Activated CD4-positive, alpha-beta memory T cell treated with anti-CD3 and anti-CD28 coated beads for 36 hours (primary cell): ENCODE measurements at places on chromosomes 6 and 20. TPM values are rescaled to one million over a fixed set of nuclear protein-coding genes. Genes with fewer than 3 reads are reported as not detected.
A peak's percentile ranks its signal among the peaks of the same experiment; 100 is the strongest.

DNA sequence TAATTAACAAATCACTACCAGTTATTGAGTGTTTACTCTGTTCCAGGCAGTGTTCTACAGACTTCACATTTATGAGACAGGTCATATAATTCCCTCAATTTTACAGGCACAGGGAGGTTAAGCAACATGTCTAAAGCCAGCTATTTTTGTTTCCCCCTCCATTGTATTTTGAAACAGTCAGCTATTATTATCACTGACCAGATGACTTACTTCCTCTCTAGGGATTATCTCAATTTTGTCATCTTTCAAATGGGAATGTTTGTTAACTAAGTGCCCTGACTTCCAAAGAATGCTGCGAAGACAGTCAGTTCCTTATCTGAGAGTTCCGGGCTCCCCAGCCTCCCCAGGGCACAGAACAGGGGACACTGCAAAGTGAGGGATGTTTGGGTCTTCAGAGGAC lies 5.6 kb upstream of the CNPY3 start:
- H3K4me1 ChIP-seq, result peaks cover 5% of the 10 kb centered on the region
- no peak for DNase-seq
- no peak overlapping the region for H3K4me3 ChIP-seq
- no peak overlapping the region for H3K27ac ChIP-seq
- H3K27me3 ChIP-seq, result no peaks in the 10 kb centered on the region
- H3K36me3 ChIP-seq, result no peaks in the 10 kb centered on the region

- no peaks in the 10 kb centered on the region for H3K4me1 ChIP-seq
- peaks cover 31% of the 10 kb centered on the region for H3K27me3 ChIP-seq
- H3K4me3 ChIP-seq, result no peak overlapping the region
- no peak for DNase-seq
- no peak overlapping the region for H3K27ac ChIP-seq
- H3K36me3 ChIP-seq, result no peaks in the 10 kb centered on the region
Observed at GRCh38 chr6:168442646-168443045, 1.7 kb downstream of the SMOC2 start.

GRCh38 chr6:168058691-168059551 lies 20.1 kb downstream of the FRMD1 start:
- H3K27me3 ChIP-seq, result no peaks in the 10 kb centered on the region
- no peaks in the 10 kb centered on the region for H3K4me1 ChIP-seq
- H3K36me3 ChIP-seq, result no peaks in the 10 kb centered on the region
- H3K27ac ChIP-seq, result no peak overlapping the region

DNA sequence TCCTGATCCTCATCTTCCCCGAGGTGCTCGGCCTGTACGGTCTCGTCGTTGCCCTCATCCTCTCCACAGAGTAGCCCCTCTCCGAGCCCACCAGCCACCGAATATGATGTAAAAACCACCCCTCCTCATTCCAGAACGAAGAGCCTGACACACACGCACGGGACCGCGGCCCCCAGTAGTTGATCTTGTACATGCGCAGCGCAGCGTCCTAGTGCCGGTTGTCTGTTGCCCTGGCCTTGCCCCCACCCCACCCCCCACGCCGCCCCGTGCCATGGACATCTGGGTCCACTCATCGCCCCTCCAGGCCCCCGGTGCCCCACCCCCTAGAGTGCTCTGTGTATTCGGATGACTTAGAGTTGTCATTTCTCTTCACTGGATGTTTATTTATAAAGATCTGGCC lies 5.2 kb upstream of the PRPH2 start:
- H3K27ac ChIP-seq, result no peak overlapping the region
- peaks cover 20% of the 10 kb centered on the region for H3K4me1 ChIP-seq
- no peak overlapping the region for H3K4me3 ChIP-seq
- no peaks in the 10 kb centered on the region for H3K27me3 ChIP-seq
- DNase-seq, result no peak
- no peaks in the 10 kb centered on the region for H3K36me3 ChIP-seq

DNA sequence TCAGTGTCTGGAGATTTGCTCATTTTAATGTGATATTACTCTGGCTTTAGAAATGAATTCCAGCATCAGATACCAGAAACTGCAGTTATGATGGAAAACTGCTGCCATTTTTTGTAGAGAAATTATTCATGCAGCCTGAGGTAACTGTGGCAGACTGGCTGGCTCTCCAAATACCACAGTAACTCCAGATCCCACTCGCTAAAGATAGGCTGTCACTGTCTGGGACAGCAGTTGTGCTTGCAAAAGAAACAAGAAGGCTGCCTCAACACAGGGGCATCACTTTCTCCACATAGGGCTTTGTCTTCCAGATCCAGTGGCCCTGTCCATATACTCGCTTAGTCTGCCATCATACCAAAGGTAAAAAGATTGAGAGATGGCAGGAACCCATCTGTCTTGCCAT lies 52.7 kb downstream of the FAM184A start:
- no peaks in the 10 kb centered on the region for H3K27me3 ChIP-seq
- no peaks in the 10 kb centered on the region for H3K4me1 ChIP-seq
- H3K4me3 ChIP-seq, result no peak overlapping the region

DNA sequence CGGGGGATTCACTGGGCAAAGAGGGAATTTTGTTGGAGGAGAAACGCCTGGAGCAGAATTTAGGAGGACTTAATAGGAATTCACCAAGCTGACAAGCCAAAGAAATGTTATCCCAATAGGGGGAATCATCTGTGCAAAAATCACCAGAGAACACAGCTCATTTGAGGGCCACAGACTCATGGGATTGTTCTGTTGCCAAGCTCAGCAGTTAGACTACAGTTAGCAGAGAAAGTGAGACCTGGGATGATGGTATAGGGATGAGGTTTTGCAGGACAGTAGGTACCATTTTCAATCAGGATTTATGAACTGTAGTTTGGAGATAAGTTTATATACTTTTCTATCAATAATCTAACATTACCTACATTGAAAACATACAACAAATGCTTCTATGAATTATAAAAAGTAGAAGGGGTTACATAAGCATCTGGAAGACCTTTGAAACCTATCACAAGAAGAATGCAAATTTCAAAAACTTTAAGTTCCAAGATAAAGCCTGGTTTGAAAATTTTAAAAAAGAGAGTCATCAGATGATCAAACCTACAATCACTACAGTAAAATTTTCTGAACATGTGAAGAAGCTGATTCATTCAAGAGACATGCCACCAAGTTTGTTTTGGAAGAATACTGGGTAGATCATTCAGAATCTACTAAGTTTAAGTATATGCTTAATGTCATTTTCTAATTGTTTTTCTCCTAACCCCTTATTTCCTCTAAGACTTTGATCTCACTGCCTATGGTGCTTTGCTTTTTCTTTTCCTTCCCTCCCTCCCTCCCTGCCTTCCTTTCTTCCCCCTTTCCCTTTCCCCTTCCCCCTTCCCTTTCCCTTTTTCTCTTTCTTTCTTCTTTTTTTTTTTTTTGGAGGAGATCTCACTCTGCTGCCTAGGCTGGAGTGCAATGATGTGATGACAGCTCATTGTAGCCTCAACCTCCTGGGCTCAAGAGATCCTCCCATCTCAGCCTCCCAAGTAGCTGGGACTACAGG lies 81.5 kb downstream of the KIF13A start:
- peaks cover 10% of the 10 kb centered on the region for H3K27me3 ChIP-seq
- no peaks in the 10 kb centered on the region for H3K36me3 ChIP-seq
- no peak overlapping the region for H3K4me3 ChIP-seq
- DNase-seq, result no peak
- peaks cover 4% of the 10 kb centered on the region for H3K4me1 ChIP-seq
- H3K27ac ChIP-seq, result no peak overlapping the region

Gene CD83
- 23.0 TPM for total RNA-seq

Gene SH3BGRL2
- total RNA-seq, result 0.05 TPM

- no peaks in the 10 kb centered on the region for H3K36me3 ChIP-seq
- H3K4me1 ChIP-seq, result no peaks in the 10 kb centered on the region
- H3K27me3 ChIP-seq, result no peaks in the 10 kb centered on the region
- no peak for DNase-seq
- no peak overlapping the region for H3K4me3 ChIP-seq
Observed at GRCh38 chr6:161169696-161170095, 104.2 kb downstream of the AGPAT4 start.

DNA sequence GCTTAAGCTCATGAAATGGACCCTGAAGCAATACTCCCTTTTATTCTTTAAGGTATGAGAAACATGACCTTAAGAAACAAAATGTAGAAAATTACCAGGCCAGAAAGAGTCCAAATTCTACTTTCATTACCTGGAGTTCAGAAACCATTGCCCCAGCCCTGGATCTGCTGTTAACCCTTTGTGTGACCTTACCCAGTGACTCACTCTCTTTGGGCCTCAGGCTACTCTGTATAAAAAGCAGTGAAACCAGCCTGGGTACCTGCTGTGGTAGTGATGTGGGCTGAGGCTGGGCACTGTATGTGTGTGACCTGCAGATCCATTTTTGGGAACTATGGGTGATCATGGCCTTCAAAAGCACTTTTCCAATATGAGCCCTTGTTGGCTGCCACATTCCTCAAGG lies 47.2 kb downstream of the SLC9A8 start:
- no peak for DNase-seq
- no peaks in the 10 kb centered on the region for H3K4me1 ChIP-seq
- H3K4me3 ChIP-seq, result no peak overlapping the region
- peaks cover 30% of the 10 kb centered on the region for H3K36me3 ChIP-seq

DNA sequence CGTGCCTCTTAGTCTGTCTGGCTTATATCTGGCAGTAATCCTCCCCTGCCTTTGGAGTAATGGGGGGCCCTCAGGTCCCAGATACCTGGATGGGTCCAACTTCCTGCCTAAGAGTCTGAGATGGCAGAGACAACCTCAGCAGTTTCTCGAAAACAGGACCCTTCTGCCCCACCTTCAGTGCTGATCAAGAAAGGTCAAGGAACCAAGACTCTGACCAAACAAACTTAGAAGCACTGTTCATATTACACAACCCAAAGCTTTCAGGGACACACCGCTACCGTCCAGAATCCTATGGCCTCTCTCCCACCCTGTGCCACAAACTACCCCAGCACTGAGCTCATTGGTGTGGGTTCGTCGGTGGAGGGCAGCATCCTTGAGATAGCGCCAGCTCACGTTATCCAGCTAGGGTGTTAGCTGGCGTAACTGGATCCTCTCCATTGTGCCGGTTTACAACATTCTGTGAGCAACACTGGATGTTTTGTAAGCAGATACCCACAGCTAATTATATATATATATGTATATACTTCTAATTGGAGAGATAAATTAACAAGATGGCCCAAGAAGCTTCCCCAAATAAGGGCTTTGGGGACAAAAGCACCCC lies 7.6 kb upstream of the TMC2 start:
- DNase-seq, result no peak
- no peak overlapping the region for H3K4me3 ChIP-seq
- H3K36me3 ChIP-seq, result no peaks in the 10 kb centered on the region
- peaks cover 11% of the 10 kb centered on the region for H3K4me1 ChIP-seq
- peaks cover 5% of the 10 kb centered on the region for H3K27me3 ChIP-seq

DNA sequence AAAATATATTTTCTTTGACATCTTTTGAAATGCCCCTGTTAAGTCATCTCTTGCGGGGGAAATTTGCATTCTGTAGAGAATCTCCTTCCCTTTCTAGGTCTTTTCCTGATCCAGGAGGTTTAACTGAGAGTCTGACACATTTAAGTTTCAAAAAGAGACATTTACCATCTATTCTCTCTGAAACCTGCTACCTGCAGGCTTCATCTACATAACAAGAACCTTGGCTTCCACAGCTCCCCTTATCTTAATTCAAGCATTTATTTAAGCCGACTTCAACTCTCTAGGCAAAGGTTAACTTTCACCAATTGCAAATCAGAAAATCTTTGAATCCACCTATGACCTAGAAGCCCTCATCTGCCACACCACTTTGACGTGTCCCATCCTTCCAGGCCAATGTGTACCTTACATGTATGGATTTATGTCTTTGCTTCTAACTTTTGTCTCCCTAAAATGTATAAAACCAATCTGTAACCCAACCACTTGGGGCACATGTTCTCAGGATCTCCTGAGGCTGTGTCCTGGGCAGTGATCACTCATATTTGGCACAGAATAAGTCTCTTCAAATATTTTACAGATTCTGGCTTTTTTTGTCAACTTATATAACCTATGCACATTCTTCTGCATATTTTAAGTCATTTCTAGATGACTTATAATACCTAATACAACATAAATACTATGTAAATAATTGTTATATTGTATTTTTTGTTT lies 666.7 kb downstream of the UTRN start:
- no peak for DNase-seq
- H3K4me3 ChIP-seq, result no peak overlapping the region
- no peaks in the 10 kb centered on the region for H3K36me3 ChIP-seq
- peaks cover 8% of the 10 kb centered on the region for H3K27me3 ChIP-seq
- H3K27ac ChIP-seq, result no peak overlapping the region

GRCh38 chr6:90187437-90188121 lies 109.1 kb downstream of the BACH2 start:
- peaks cover 72% of the 10 kb centered on the region for H3K4me1 ChIP-seq
- DNase-seq, result no peak
- peak overlapping the region; percentile 1 for H3K4me3 ChIP-seq
- H3K36me3 ChIP-seq, result peaks cover 8% of the 10 kb centered on the region

Gene FAM162B
- total RNA-seq, result not detected

GRCh38 chr6:33248643-33248931 lies 23.1 kb downstream of the VPS52 start:
- H3K27ac ChIP-seq, result peak overlapping the region; percentile 90
- H3K4me3 ChIP-seq, result peak overlapping the region; percentile 88
- H3K36me3 ChIP-seq, result peaks cover 28% of the 10 kb centered on the region
- peaks cover 43% of the 10 kb centered on the region for H3K4me1 ChIP-seq
- no peak for DNase-seq
- H3K27me3 ChIP-seq, result peaks cover 3% of the 10 kb centered on the region

DNA sequence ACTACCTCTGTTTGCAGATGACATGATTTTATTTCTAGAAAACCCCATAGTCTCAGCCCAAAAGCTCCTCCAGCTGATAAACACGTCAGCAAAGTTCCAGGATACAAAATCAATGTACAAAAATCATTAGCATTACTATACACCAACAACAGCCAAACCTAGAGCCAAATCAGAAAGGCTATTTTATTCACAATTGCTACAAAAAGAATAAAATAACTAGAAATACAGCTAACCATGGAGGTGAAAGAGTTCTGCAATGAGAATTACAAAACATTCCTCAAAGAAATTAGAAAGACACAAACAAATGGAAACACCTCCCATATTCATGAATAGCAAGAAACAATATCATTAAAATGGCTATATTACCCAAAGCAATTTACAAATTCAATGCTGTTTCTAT lies 65.6 kb upstream of the HTR1E start:
- H3K27me3 ChIP-seq, result no peaks in the 10 kb centered on the region
- no peaks in the 10 kb centered on the region for H3K36me3 ChIP-seq
- no peak for DNase-seq
- H3K4me3 ChIP-seq, result no peak overlapping the region
- no peak overlapping the region for H3K27ac ChIP-seq

Gene SLC13A3
- not detected for total RNA-seq

- peaks cover 54% of the 10 kb centered on the region for H3K4me1 ChIP-seq
- H3K27ac ChIP-seq, result no peak overlapping the region
- H3K27me3 ChIP-seq, result no peaks in the 10 kb centered on the region
- no peak overlapping the region for H3K4me3 ChIP-seq
Observed at GRCh38 chr20:32329817-32330554, 28.1 kb upstream of the ASXL1 start.

DNA sequence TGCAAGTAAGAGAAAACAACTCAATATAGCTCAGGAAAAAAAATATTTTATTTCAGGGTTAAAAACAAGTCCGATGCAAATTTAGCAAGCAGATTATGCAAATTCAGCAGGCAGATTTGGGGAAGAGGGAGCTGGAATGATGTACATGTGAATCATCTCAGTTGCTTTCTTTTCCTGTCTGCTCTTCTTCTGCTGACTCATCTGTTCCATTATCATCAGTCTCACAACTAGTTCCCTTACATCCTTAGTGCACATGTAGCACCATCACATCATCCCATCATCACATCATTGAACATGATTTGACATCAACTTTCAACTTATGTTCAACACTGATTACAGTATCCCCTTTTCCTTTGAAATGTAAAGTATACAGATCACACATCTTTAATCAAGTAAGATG lies 11.5 kb upstream of the DEFB113 start:
- no peak overlapping the region for H3K27ac ChIP-seq
- H3K4me1 ChIP-seq, result peaks cover 5% of the 10 kb centered on the region

Gene ANKRD66
- total RNA-seq, result not detected
